ENCODE measurements at places on chromosomes 16 and 17.

DNA sequence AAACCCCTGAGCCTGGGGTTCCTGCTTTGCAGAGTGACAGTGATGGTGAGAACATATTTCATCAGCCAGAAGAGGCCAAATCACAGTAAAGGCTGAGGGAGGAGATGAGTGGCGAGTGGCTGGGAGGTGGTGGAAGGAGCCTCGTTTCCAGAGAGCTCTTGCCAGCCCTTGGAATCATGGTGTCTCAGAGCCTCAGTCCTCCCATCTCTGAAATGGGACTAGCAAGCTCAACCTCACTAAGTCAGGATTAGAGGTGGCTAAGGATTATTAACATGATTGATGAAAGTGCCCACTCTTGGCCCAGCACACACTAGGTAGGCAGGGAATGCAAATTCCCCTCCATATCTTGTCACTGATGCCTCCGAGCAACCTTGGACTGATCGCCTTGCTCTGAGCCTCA, 43.0 kb downstream of the IL4R start:
- no peak for DNase-seq

DNA sequence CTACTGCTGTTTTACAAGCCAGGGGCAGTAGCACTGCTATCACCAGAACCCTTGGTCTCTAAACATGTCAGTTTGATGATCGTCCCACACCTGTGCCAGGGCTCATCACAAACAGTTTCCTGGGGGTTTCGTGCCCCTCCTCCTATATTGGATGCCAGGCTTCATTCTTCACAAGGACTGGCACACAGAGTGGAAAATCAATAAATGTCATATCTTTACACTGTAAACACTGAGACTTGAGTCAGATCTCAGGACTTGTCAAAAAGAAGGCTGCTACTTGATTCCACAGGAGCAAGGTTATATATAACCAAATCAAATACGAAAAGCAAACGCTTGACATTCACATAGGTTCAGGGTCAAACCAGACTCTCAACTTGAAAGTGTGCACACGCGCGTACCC, 39.3 kb upstream of the CLEC18B start:
- DNase-seq = no peak

DNA sequence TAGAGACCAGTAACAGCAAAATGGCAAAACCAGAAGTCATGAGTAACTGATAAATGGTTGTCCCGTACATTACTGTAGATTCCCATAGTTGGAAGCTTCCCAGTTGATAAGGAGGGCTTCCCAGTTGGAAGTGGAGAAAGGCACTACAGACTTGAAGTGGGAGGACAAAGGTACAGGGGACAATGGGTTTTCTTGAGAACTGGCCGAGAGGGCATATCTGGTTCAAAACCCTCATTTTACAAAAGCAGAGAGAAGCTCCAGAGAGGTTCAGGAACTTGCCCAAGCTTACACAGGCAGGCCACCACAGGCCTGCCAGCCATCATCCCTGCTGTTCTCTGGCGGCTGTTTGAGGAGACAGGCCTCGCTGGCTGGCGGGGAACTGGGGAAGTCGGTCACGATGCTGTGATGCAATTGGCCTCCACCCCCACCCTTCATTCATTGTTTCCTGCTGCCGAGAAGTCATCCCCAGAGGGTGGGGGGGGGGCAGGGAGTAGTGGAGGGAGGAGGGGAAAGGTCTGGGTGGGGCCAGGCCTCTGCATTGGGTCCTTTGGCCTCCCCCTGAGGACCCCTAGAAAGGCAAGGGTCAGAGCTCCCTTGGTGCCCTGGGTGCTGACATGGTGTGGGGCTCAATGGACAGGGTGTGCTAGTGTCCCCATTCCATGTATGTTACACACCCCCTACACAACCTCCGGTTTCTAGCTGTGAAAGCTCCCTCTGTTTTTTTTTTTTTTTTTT, 3.0 kb downstream of the UBALD2 start:
- peak; percentile 89 for DNase-seq

DNA sequence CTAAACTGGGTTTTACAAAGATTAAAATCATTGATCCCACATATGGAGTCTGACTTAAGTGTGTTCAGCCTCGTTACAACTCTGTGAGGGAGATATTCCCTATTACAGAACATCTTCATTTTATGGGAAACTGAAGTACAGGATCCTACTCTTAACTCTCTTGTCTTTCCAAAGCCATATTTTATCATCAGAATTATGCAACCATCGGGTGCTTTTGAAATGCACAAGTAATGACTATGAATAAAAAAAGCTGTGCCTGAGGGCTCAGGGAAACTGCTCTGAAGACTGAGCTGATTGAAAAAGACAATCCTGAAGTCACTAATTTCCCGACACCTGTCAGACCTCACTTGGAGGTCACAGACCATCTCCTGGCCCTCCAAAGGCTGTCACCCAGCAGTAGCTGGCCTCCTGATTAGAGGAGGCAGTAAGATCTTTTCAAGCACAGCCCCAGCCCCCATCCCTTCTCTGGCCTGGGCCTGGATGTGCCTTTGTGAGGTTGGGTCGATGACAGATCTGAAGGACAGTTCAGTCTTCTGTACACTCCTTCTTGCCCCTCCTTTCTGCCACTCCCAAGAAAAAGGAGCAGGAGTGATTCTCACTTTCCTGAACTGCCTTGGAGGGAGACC, 5.6 kb downstream of the AKAP1 start:
- no peak for DNase-seq

DNA sequence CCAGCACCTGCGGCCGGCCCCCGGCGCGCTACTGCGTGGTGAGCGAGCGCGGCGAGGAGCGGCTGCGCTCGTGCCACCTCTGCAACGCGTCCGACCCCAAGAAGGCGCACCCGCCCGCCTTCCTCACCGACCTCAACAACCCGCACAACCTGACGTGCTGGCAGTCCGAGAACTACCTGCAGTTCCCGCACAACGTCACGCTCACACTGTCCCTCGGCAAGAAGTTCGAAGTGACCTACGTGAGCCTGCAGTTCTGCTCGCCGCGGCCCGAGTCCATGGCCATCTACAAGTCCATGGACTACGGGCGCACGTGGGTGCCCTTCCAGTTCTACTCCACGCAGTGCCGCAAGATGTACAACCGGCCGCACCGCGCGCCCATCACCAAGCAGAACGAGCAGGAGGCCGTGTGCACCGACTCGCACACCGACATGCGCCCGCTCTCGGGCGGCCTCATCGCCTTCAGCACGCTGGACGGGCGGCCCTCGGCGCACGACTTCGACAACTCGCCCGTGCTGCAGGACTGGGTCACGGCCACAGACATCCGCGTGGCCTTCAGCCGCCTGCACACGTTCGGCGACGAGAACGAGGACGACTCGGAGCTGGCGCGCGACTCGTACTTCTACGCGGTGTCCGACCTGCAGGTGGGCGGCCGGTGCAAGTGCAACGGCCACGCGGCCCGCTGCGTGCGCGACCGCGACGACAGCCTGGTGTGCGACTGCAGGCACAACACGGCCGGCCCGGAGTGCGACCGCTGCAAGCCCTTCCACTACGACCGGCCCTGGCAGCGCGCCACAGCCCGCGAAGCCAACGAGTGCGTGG, 1.5 kb downstream of the NTN1 start:
- DNase-seq = no peak

DNA sequence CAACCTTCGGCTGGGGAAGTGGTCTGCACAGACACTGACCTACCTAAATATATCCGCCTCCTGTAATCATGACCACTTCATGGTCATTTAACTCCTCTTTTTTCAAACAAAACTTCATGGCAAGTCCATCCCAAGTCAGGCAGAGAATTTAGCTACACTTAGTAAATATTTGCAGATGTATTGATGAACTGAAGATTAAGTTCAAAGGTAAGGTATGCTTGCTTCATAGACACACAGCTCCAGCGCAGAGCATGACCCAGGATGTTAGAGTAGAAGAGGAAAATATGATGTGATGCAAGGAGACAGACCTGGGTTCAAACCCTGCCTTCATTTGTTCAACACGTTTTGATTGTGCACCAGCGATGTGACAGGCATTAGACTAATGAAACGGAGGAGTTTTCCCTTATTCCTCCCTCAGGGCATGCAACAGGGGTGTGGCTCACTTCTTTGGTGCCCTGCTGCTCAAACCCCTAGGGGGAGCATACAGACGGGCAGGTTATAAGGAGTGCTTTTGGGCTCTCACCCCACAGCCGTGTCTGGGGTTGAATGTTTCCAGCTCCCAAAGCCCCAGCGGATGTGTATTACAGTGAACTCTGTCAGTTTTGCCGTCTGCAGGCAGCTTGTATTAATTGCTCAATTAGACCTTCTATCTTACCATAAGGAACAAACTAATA, 23.9 kb upstream of the CLEC3A start:
- DNase-seq = no peak

DNA sequence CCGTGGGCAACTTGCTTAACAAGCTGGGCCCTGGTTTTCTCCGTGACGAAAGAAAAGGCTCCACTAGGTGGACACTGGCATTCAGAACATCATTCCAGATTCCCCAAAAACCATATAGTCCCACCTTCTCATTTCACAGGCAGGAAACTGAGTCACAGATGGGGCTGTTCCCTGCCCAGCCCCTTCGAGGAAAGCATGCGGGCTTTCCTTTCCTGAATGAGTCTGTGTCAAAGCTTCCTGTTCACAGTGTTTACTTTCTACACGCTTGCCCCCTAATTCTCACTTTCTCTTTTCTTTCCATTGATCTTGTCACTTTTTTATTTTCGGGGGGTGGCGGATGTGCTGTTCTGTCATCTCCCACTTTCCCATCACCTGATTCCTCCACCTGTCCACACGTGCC, 10.3 kb upstream of the LGALS9 start:
- DNase-seq = no peak
